ENCODE measurements at places on chromosomes 12 and 14.

DNA sequence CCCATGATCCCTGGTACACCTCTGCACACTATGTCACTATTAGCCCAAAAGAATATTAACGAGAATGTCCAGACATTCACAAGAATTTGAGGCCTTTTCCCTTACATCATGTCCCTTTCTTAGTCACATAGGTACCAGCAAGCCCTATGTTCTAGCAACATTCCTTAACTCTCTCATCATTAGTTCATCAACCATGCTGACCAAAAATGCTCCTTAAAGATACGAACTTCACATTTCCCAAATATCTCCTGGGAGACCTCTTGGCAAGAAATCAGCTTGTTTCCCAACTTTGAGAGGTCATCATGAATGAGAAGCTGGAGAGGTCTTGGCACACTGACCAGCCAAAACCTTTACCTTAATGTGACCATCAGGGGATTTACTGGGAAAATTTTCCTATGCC is 4.6 kb downstream of the SALL2 start:
- DNase-seq, result no peak

DNA sequence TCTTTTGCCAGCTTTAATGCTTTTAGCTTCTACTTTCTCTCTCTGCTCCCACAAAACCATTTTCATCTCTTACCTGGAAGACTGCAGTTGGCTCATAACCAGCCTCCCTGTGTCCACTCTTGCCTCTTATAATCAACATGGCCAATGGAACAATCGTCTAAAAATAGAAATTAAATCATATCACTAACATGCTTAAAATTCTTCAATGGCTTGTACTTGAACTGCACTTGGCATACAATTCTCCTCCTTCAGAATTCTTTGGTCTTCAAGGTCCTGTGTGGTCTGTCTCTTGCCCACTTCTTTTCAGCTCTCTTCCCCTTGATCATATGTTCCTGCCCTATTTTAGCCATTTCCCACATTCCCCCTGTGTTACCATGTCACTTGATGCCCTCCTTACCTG is 342.2 kb downstream of the ATP23 start:
- DNase-seq, result no peak

- no peak for DNase-seq
Measured at GRCh38 chr14:57938533-57938932, 72.6 kb upstream of the SLC35F4 start.

DNA sequence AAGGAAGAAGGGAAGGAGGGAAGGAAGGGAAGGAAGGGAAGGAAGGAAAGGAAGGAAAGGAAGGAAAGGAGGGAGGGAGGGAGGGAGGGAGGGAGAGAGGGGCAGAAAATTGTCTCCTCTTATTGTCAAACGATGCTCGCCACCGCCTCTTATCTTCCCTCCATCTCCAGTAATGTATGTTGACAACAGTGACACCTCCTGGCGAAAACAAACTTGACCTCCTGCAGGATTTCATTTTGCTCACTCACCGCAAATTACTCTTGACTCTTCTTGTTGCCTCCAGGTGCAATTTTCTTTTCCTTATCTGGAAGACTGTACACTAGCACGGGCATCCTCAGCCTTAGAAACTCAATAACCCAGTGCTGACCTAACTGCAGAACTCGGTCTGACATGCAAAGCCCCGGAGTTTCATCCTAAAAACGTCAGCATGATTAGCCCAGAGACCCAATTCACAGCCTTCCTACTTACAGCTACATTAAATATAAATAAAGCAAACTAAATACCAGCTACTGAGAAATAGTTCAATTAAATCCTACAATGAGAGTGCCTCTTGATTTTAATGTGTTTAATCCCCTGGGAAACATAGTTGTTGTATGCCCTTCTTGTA is 512.4 kb upstream of the TMPO start:
- no peak for DNase-seq

GRCh38 chr12:84336231-84336630 is 576.4 kb downstream of the SLC6A15 start:
- DNase-seq, result no peak

DNA sequence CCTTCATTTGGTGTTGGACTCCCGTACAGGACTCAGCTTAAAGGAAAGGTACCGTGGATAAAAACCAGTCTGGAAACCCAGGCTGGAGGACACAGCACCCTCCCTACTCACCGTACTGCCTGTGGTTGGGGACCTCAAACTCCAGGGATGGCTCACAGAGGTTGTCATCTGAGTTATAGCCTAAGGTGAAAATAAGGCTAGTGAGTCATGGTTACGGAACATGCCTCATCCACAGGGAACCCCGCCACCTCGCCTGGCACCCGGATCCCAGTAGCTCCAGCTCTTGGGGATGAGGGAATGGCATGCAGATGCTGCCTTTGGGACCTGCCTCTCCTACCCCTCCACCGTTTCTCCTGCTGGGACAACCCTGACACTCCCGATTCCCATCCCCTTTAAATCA is 36.8 kb upstream of the GPR68 start:
- no peak for DNase-seq

DNA sequence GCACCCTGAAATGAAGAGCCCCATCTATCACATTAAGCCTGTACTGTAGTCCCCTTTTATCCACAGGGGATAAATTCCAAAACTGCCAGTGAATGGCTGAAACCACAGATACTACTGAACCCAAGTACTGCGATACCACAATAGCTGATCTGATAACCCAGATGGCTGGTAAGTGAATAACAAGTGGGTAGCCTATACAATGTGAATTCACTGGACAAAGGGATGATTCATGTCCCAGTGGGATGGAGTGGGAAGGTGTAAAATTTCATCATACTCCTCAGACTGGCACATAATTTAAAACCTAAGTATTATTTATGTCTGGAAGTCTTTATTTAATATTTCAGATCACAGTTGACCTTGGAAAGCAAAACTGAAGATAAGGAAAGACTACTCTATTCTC is 201.3 kb downstream of the GPHN start:
- no peak for DNase-seq

DNA sequence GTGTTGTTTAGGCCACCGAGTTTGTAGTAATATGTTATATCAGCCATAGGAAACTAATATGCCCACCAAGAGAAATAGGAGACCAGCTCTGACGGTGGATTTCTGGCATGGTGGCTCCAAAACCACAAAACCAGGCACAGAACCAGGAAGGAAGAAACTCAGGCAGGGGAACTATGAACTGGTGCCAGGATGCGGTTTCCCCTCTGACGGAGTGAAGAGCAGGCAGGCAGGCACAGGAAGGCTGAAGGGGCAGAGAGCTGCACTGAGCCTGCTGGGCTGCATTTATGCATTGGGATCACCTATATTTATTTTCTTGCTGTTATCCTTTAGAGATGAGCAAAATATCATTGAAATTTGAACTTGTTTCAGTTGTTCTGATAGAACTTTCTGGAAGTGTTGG is 479.4 kb downstream of the VRK1 start:
- DNase-seq, result no peak

GRCh38 chr12:114355389-114356088 is 50.4 kb downstream of the TBX5 start:
- DNase-seq, result no peak

Measured in fibroblast of skin of left biceps (primary cell).